ENCODE measurements at places on chromosomes 12 and 14. TPM values are rescaled to one million over a fixed set of nuclear protein-coding genes. Genes with fewer than 3 reads are reported as not detected.

Gene NELL2
- total RNA-seq: 62.5 TPM

Gene DACT1
- total RNA-seq: 0.91 TPM

Gene DEGS2
- total RNA-seq: not detected

- no peak overlapping the region for H3K4me3 ChIP-seq
- H3K36me3 ChIP-seq: no peaks in the 10 kb centered on the region
- no peak overlapping the region for H3K27ac ChIP-seq
Measured at GRCh38 chr14:68522510-68523325, 270.1 kb downstream of the ZFP36L1 start.

DNA sequence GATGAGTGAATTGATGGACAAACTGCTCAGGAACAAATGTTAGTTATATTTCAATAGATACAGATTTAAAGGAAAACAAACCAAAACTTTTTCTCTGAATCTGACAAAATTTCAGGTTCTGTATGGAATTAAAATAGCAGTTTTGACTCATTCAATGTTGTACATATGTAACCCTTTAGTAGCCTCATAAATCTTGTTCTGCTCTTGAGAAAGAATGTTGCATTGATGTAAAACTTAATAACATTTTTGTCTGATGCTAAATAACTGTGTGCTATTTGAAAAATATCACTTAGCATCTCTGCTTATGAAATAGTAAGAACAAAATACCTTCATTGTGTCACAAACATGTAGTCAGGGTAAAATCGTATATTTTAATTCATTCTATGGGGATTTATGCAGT is 168.9 kb upstream of the NOVA1 start:
- H3K27me3 ChIP-seq: no peaks in the 10 kb centered on the region
- H3K36me3 ChIP-seq: no peaks in the 10 kb centered on the region
- no peaks in the 10 kb centered on the region for H3K4me1 ChIP-seq
- H3K27ac ChIP-seq: no peak overlapping the region
- no peak for DNase-seq
